ENCODE measurements at places on chromosomes 1 and 21.

GRCh38 chr1:111961016-111961415 lies 28.5 kb downstream of the KCND3 start:
- DNase-seq: no peak

- DNase-seq: no peak
Observed at GRCh38 chr1:202981939-202982338, 14.9 kb upstream of the CYB5R1 start.

DNA sequence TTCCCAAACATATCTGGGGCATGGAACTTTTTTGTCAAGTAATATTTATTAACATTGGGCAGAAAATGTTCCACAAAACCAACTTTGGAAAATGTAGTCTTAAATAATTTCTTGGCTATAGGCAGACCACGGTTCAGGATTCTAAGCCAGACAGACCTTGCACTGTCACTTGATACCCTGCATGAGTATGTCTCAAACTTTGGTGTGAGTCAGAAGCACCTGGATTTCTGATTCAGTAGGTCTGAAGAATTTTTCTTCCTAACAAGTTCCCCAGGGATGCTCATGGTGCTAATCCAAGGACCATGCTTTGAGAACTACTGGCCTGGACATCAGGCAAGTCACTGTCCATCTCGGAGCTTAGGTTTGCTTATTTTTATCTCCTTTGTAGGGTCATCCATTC lies 562.0 kb downstream of the PLPP3 start:
- DNase-seq: no peak

DNA sequence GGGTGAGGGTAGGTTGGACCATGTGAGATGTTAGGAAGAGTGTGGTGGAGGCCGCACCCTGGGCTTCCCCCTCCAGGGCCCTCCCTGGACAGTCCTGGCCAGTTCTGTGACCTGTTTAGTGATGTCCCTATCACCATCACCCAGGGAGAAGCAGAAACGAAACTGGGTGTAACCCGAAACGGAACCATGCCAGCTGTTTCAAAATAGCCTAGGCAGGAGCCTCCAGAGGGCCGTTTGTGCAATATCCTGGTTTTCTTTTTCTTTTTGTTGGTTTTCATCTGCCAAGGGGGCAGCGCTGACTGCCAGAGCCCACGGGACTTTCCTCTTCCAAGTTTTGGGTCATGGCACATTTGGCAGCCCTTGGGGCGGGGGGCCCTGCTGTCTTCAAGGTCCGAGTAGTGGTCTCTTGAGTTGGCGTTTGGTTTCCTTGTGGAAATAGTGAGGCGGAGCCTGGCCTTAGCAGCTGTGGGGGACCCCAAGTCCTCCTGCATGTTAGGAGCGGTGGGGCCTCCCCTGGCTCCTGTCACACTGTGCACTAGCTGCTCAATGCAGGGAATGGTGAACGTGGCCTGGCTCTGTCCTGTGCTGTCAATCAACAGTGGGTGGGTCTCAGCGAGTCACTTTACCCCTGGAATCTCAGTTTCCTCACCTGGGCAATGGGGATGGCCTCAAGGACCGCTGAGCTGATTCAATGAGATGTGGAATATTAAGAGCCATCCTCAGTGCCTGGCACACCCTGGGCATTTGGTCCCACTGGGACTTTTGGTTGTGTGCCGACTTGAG lies 90.7 kb downstream of the ARHGEF10L start:
- no peak for DNase-seq

DNA sequence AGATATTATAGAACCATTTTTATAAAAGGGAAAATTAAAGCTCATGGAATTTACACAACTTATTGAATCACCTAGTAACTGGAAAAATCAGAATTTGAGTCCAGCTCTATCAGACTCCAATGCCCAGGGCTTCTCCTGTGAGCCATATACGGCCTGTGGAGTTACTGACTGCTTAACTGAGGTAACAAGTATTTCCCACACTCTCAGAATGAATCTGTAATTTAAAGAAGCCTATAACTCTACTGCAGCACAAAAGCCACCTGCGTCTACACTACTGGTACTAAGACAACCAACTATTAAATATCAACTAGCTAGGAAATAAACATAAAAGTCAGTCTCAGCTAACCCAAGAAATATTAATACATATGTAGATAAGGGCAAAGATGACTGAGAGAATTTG lies 29.4 kb downstream of the SMYD3 start:
- no peak for DNase-seq

GRCh38 chr1:27218736-27219135 lies 15.7 kb upstream of the WDTC1 start:
- DNase-seq: no peak
